Stimulated activated CD4-positive, alpha-beta T cell treated with anti-CD3 and anti-CD28 coated beads, TNF-alpha, amount 100 ng/mL, for 48 hours (primary cell): ENCODE measurements at places on chromosomes 4 and X.

GRCh38 chr4:76622717-76623116 is 187.7 kb downstream of the SHROOM3 start:
- DNase-seq: no peak

GRCh38 chr4:165208221-165208652 is 876 bp downstream of the KLHL2 start:
- no peak for DNase-seq

GRCh38 chr4:108532187-108532586 is 88.2 kb upstream of the RPL34 start:
- no peak for DNase-seq

- no peak for DNase-seq
Observed at GRCh38 chr4:48332661-48333060, 8.7 kb upstream of the SLAIN2 start.

DNA sequence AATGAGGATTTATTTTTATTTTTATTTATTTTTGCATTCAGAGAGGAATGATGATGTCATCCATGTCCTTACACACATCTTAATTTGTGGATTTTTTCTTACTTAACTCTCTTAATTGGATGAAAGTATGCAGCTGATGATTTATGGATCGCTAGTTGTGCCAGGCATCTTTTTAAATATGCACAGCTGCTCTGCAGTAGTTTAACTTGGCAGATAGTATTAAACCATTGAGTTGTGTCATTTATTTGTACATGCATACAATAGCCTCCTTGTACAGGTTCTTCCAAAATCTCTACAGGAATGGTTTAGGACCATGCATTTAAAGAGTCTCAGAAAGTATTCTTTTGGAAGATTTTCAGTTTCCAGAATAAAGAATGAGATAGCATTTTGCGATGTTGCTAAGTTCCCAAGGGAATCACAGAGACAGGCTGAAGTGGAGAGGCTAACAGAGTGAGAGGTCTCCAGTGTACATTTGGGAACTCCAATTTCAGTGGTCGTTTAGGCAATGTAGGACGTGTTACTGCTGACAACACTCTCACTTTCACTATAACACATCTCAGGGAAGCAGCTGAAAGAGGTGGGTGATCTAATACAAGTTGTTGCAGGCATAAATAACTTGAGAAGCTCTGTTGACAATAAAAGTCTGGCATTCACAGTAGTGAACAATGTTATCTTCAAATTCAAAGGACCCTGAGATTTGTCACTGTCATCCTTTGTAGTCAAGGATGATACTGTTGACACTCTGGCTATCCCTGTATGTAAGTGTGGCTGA is 49.9 kb upstream of the SCRG1 start:
- no peak for DNase-seq

DNA sequence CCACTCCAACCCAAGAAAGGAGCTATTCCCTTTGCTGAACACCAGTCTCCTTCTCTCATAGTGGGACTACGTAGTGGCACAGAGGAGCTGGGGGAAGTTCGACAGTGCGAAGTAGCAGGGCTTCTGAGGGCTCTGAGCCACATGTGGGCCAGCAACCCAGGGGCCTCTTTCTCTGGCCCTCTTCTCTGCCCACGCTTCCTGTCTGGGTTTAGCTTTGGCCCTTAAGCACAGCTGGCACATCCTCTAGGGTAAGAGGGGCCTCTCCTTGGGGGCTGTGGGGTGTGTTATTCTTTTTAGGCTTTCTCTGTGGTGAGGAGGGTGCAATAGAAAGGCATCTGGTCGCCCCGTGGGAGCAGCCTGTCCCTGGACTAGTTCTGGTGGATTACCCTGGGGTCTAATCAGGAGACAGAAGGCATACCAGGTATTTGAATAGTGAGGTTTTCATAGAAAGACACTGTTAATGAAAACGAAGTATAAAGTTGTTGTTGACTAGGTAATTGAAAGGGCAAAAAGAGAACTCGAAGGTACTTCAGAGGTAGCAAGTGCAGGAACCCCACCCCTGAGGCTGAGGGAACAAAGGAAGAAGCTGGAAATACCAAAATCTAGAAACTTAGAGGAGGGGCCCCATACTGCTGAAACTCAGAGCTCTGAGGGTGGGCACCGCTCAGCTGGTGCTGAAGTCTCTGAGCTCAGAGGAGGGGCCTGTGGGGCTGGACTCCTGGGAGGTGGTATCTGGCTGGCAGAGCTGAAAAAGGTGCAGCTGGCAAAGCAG is 151.9 kb upstream of the RPS6KA3 start:
- no peak for DNase-seq

GRCh38 chrX:104695593-104695992 is 129.6 kb downstream of the IL1RAPL2 start:
- DNase-seq: no peak
